WERI-Rb-1 (cell line): ENCODE measurements at places on chromosomes 1 and 21.

GRCh38 chr1:232764458-232765251 is 40.6 kb upstream of the MAP10 start:
- no peak for DNase-seq

DNA sequence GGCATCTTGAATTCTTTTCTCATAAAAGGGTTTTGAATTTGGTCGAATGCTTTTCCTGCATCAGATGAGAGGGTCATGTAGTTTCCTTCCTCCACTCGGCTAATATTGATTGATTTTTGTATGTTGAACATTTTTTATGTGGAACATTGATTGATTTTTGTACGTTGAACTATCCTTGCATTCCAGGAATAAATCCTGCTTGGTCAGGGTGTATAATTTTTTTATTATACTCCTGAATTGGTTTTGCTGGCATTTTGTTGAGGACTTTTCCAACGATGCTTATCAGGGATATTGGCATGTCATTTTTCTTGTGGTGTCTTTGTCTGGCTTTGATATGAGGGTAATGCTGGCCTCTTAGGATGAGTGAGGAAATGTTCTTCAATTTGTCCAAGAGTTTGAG is 8.5 kb downstream of the TMEM240 start:
- no peak for DNase-seq

DNA sequence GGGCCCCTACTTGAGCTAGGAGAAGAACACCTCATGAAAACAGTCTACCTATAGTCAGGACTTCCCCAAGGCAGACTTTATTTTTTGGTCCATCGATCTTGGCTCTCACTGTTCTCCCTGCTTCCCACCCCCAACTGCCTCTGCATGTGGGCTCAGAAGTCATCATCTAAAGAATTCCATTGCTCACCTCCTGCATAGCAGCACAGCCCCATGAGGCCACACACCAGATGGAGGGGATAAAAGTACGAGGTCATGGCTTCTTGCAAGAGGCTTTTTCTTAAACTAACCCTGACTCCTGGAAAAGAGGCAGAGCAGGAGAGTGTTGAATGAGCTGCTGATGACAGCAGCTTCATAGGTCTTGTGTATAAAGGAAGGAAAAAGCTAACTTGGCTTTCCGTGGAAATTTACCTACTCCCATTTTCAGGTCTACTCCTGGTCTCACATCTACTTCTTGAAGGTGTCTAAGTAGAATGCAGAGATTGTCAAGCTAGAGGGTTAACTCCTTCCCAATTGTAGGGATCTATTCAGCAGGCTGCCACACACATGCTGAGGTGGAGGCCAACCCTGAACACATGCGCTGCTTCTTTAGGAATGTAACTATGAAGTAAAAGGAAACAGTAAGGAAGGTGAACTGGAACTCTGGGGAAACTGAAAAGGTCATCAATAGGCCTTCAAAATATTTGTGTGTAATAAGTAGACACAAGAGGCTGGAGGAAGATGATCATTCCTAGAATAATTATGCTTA is 18.7 kb downstream of the WNT2B start:
- no peak for DNase-seq

DNA sequence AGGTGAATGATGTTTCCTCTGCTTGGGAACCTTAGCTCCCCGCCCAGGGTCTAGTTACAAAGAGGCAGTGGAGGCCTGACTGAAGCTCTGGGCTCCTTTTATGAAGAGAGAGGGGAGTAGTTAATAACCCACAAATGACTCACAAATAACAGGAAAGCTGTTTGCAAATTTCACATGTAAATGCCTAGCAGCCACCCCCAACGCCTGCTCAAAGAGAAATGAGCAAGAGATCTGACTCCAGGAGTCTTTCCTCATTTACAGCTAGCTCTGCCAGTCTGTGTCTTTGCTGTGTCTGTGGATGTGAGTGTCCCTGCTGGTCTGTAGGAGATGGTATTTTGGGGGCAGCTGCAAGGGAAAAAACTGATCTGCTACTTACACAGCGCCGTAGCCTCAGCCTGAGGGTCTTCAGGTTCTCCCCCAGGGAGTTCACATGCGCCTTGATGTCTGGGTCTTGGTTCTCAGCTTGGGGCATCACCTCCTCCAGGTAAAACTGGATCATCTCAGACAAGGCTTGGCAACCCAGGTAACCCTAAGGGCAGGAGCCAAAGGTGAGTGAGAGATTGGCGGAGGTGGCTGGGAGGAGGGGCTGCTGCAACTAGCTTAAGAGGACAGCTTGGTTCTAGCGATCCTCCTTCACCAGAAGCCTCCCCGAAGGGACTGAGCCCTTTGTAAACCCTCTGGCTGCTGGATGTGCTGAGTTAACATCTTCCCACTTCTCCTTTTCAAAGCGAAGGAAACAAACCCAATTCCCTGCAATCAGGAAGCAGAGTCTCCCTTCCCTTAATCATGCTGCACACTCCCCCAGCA is at the start of gene IL19:
Gene IL19, plus strand, starts transcription at position 243 of the 807 bp plus-strand sequence. CDS start 65,890 bp downstream, outside the sequence.
- no peak for DNase-seq

GRCh38 chr1:29327223-29327935 is 91.1 kb downstream of the PTPRU start:
- no peak for DNase-seq
